ENCODE measurements at places on chromosomes 2 and 18.
A peak's percentile ranks its signal among the peaks of the same experiment; 100 is the strongest.

- DNase-seq, result no peak
These were observed 1102.6 kb upstream of the PIK3C3 start for GRCh38 chr18:40852406-40852805.

- DNase-seq, result peak; percentile 30
These were observed 3.0 kb downstream of the ZNF516 start for GRCh38 chr18:76491776-76492668.

GRCh38 chr2:42401773-42402172 lies 40.8 kb upstream of the COX7A2L start:
- no peak for DNase-seq

DNA sequence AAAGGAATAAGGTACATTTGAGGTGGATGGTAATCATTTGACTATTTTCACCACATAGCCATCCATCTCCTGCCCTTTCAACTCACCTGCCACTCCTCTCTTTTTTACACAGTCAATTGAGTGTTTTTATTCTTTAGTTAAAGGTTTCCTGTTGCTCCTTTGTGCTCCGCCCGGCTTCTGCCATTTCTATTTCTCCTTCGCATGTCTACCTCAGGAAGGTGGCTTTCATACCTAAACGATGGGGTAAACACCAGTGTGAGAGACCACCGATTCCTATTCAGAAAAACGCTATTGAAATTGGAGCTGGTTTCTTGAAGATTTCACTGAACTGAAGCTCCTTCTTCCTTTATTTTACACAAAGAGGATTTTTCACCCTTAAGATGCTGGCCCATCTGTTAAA lies 1628.0 kb upstream of the PIK3C3 start:
- no peak for DNase-seq

DNA sequence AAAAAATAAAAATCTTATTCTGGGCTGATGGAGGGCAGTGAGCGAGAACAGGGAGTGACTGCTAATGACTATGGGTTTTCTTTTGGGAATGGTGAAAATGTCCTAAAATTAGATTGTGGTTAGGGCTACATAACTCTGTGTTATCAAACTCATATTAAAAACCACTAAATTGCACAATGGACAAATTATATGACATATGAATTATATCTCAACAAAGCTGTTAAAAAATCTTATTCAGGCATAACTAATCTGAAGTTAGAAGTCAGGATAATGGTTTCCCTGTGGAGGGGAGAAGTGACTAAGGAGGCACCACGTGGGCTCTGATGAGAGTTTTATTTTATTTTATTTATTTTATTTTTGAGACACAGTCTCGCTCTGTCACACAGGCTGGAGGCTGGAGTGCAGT lies 32.1 kb upstream of the DPP4 start:
- DNase-seq, result no peak

GRCh38 chr2:214533541-214533940 lies 122.7 kb downstream of the VWC2L start:
- DNase-seq, result no peak

DNA sequence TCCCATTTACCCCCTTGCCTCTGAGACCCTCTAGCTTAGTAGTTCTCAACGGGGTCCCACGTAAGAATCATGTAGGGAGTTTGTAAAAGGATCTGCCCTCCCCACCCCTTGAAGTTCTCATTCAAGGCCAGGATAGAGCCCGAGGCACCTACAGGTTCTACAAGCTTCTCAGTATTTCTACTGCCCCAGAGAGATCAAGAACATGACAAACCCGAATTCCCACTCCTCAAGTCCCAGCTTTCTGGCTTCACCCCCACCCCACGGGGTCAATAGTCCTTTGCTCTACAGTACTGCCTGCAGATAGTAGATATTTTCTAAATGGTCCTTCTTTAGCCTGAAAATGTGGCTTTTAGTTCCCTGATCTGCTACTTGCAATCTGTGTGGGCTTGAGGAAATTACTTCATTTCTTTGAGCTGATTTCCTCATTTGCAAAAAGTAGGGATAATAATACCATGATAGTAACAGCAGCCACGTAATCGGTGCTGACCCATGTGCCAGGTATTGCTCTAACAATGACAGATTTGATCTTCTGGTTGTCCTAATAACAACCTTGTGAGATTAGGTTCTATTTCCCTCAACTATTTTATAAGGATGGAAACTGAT lies 7.1 kb downstream of the CIB4 start:
- no peak for DNase-seq

GRCh38 chr2:100826494-100826893 lies 6.6 kb downstream of the NPAS2 start:
- DNase-seq, result no peak

DNA sequence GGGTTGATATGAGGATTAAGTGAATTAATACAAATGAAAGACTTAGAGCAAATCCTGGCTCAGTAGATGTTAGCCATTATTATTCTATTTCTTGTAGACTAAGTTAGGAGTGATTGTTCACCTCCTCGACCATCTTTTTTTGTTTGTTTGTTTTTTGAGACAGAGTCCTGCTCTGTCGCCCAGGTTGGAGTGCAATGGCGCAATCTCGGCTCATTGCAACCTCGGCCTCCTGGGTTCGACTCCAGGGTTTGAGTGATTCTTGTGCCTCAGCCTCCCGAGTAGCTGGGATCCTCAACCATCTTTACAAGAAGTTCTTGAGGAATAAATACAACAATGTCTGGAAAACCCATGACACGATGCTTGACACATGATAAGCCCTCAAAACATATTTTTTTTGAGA lies 12.7 kb downstream of the TRIM54 start:
- no peak for DNase-seq

GRCh38 chr2:18754286-18754685 lies 164.9 kb upstream of the NT5C1B start:
- DNase-seq, result no peak

GRCh38 chr2:11983401-11983800 lies 237.0 kb downstream of the LPIN1 start:
- no peak for DNase-seq

- DNase-seq, result no peak
These were observed 246.6 kb upstream of the CDH20 start for GRCh38 chr18:61086657-61087056.

GRCh38 chr18:23971666-23972230 lies 42.8 kb upstream of the TTC39C start:
- no peak for DNase-seq

All from hematopoietic multipotent progenitor cell treated with erythropoietin and hydrocortisone succinate and interleukin-3 and kit ligand, for 8 days (in vitro differentiated cells).